ENCODE measurements at places on chromosomes 11 and 22.

- no peak for DNase-seq
Measured at GRCh38 chr22:36155702-36156101, 4.9 kb downstream of the APOL3 start.

DNA sequence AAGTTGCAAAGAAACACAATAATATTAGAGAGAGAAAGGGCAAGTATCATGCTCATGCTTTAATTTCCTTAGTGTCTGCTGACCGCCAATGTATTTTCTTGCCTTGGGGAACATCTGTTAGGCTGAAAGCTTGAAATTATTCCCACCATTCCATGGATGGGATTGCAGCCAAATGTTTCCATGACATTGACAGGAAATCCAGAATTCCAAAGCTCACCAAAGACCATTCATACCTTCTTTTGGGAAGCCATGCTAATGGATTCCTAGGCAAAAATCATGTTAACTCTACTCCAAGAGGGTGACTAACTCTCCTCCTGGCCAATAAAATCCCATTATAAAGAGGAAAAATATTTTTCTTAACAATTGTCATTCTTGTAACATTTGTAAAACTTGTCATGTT, 661.4 kb upstream of the FAT3 start:
- no peak for DNase-seq

DNA sequence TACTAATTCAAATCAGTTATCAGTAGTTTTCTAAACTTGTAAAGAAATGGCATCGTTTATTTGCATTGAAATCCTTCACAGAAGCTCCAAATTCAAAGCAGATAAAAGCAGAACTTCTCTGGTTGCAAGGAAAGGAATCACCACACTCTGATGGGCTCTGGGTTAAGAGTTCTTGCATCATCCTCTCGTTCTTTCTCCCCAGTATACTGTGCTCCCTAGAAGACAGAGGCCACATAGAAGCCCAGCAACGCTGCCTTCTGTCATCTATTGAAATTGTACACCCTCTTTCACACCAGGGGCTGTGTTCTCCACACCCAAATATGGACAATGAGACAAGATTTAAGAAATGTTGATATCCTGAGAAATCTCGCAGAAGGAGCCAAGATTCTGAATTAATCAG, 29.3 kb downstream of the FAT3 start:
- DNase-seq: no peak

- no peak for DNase-seq
Measured at GRCh38 chr11:119181677-119182412, 3.4 kb upstream of the NHERF4 start.

DNA sequence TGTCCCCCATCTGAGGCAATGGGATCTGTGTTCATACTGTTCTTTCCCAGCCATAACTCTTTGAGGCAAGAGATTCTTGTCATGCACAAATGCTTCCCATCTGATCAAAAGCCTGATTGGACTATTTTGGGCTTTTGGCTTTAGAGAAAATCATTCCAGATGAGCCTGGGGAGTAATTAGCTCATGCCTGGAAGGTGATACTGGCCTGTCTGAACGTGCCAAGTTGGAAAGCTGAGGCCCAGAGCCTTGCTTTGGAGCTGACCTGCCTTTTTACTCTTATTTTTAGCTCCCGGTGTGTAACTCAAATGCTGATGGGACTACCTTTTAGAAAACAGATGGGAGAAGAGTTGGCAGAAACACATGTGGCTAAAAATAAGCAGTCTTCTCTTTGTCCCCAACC, 105.0 kb downstream of the DBX1 start:
- peak; percentile 76 for DNase-seq

- DNase-seq: no peak
Measured at GRCh38 chr22:22380098-22381030, 128.2 kb downstream of the ZNF280B start.

- peak; percentile 47 for DNase-seq
Measured at GRCh38 chr11:18802381-18803257, 11.0 kb upstream of the PTPN5 start.

DNA sequence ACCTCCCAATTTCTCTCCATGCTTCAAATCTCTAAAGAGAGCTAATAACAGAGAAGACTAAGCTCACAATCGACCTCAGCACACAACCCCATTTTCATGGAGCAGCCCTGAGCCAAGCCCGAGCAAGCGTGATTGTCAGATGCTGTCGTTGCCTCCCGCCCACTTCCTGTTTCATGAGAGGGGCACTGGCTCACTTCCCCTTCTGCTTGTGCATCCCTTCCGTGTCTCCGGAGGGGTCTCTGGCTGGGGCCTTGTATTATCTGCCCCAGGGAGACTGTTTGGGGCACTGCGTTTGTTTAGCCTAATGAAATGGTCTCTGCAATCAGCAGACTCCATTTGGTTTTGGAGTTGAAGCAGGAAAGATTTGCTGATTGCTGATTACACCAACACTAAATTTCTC, 181.3 kb upstream of the SEZ6L start:
- no peak for DNase-seq

- DNase-seq: peak; percentile 81
Measured at GRCh38 chr22:27207907-27208306, 550.5 kb downstream of the MIAT start.

- DNase-seq: peak; percentile 79
Measured at GRCh38 chr11:64121663-64122410, 44.1 kb downstream of the MACROD1 start.

DNA sequence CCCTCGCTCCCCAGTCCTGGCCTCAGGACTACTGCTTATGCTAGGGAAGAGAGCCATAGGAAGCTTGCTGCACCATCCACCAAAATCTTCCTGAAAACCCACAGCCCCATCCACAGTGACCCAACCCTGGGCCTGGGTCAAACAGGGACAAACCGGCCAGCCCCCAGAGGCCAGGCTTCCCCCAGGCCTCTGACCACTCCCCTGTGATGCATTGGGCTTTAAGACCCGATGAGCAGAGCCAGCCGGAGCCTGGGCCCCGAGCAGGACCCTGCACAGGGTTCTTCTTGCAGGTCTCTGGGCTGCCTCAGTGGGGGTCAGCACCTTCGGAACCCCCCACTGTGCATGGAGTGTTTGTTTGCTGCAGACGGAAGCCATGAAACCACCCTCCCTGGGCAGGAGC, 583.7 kb downstream of the BRD1 start:
- DNase-seq: no peak

GRCh38 chr22:32692371-32692770, 109.1 kb upstream of the TIMP3 start:
- DNase-seq: no peak

DNA sequence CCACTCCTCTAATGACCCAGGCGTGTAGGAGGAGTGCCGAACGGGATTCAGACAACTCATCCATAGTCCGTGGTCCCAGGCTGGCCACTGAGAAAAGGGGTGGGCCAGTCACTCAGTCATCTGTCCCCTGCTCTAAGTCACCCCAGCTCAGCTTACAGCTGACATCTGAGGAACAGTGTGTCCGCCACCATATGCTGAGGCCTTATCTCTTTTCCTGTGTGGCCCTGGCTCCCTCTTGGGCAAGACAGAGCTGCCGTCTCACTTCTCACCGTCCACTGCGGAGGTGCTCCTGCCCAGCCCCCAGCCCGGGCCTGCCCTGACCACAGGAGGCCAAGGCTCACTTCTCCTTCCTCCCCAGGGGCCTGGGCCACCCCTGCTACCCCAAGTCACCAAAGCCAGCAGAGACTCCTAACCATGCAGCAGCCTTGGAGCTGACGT, 6.8 kb downstream of the CCDC86 start:
- no peak for DNase-seq

DNA sequence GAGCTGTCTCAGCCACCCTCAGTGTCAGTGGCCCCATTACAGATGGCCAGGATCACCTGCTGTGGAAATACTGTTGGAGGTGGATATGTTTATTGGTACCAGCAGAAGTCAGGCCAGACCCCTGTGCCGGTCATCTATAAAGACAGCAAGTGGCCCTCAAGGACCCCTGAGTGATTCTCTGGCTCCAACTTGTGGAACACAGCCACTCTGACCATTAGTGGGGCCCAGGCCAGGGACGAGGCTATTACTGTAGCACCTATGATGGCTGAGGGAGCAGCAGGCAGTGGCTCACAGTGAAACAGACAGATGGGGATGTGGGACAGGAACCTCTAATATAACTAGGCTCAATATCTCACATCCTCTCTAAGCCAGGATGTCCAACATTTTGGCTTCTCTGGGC, 25.5 kb upstream of the GGTLC2 start:
- DNase-seq: no peak

- no peak for DNase-seq
Measured at GRCh38 chr11:60625262-60625661, 74.2 kb upstream of the MS4A8 start.

DNA sequence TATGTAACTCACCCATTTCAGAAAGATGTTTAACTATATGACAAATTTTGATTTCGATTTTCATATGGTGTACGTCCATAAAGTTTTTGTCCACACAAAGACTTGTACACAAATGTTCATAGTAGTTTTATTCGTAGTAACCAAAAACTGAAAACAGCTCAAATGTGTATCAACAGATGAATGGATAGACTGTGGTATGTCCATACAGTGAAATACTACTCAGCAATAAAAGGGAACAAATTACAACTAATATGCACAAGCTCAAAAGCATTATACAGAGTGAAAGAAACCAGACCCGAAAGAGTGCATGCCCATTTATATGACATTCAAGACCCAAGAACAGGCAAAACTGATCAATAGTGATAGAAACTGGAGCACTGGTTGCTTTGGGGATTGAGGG, 64.0 kb downstream of the MN1 start:
- no peak for DNase-seq

All from foreskin keratinocyte (primary cell).